ENCODE measurements at places on chromosomes 7 and 10.

- DNase-seq = no peak
Measured at GRCh38 chr7:50738932-50739331, 43.8 kb downstream of the GRB10 start.

- DNase-seq = no peak
Measured at GRCh38 chr10:71266147-71266917, 52.7 kb upstream of the SLC29A3 start.

DNA sequence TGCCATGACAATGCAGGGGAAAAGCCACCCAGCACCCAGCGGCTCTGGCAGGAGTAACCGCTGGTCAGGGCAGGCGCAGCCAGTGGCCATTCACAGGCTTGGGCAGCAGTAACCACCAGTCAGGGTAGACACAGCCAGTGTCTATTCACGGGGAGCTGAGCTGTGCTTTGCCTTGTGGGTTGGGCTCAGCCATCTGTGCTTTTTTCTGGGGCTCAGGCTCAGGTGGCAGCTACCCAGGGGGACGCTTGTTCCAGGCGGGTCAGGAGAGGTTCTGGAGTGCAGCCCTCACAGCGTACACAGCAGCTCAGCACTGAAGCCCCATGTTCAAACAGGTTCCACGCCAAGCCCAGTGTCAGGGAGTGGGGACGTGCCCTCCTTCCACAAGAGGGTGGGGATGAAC, 28.5 kb downstream of the FOXL3 start:
- no peak for DNase-seq

- peak; percentile 75 for DNase-seq
Measured at GRCh38 chr10:16777473-16778370, 39.5 kb downstream of the RSU1 start.

- DNase-seq = no peak
Measured at GRCh38 chr7:157402911-157403534, 66.2 kb downstream of the DNAJB6 start.

DNA sequence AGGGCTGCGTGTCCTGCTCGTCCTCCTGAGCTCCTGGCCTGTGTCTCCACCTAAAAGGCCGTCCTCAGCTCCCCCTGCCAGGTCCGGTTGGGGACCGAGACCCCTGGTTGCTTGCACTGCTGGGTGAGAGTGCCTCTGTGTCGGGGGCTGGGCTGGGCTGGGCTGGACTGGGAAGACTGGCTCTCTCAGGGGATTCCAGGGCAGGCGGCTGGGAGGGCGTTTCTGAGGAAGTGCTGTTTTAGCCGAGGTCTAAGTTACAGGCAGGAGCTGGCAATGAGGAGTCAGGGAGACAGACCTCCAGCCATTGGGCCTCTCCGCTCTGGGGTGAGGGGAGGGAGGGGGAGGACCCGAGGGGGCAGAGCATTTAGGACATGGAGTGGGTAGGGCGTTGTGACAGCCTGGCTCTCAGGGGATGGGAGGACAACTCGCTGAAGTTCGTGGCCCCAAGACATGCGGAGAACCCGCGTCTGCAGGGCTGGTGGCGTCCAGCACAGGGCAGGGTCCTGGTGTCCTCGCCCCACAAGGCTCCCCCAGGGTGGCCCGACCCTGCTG, 20.9 kb downstream of the FOXK1 start:
- DNase-seq = no peak

- no peak for DNase-seq
Measured at GRCh38 chr10:33237736-33238624, 96.5 kb downstream of the NRP1 start.

GRCh38 chr7:27410812-27411544, 168.4 kb downstream of the EVX1 start:
- no peak for DNase-seq

DNA sequence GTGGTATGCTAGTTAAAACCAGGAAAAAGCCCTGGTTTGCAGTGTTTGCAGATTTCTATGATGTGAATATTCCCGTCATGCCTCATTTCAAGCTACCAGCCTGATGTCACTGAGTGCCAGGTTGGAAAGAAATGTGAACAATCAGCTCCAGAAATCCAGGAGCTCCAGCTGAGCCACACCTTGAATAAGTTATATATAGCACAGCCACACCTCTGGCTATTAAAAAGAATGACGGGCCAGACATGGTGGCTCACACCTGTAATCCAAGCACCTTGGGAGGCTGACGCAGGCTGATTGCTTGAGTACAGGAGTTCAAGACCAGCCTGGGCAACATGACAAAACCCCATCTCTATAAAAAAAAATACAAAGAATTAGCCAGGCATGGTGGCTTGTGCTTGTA, 18.7 kb upstream of the SLF2 start:
- DNase-seq = no peak

DNA sequence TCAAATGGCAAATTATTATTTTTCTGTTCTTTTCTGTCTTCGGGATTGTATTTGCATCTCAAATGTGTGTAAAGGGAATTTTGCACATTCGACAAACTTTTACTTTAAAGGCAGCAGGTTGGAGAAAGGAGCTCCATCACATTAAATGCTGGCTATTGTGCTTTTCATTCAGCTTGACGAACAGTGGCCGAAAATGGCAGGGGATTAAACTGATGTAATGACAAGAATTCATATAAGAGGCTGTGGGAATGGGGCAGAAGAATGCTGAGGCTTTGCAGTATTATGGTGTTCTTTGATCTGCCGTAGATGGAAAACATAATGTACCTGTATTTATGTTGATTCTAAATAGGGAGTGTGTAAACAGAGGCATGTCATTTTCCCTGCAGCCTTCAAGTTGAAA, 376.0 kb downstream of the LRMDA start:
- DNase-seq = no peak

DNA sequence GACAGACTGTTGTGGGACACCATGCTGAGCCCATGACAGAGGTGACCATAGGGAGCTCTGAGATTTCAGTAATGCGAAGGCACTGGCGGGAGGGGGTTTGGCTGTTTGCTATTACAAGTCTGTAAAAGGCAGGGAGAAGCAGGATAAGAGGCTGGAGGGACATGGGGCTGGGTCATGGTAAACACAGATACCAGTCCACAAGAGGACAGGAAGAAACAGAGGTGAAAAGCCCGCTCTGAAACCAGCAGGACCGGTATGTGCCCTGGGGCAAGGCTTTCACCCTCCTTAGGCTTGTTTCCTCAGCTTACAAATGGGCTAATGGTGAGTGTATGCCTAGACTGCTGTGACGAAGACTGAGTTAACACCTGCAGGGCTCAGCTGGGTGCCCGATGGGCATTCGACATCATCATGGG, 34.1 kb downstream of the ANXA11 start:
- no peak for DNase-seq

- no peak for DNase-seq
Measured at GRCh38 chr7:123143252-123144006, 56.3 kb downstream of the SLC13A1 start.

DNA sequence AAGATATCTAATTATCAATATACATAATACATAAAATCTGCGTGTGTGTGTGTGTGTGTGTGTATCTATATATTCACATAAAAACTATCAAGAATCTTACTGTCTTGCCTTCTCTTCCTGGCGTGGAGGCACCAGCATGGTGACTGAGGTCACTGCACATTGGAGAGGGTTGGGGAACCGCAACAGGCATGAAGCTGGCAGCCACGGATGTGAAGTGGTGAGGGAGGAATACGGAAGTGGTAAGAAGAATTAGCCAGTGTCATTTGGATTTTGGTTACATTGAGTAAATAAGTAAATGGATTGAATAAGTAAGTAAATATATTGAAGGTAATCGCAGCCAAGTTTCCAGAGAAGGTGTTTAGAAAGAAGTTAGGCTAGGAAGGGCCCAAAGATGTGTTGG, 85.1 kb downstream of the TRIM24 start:
- no peak for DNase-seq

DNA sequence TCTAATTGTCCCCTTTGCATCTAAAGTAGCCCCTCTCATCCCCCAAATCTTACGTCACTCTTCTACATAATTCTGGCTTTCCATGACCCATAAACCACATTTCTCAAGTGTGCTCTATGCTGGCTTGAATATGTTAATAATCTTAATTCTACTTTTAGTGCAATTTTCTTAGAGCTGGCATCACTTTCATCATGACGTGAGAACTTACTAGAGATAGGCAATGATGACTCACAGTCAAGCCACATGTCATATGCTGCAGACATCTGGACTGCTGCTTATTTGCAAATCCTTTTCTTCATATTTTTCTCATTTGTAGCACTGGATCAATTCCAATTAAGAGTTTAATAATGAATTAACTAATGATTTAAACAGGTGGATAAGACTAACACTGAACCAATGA, 260.7 kb upstream of the PRKCQ start:
- DNase-seq = no peak

DNA sequence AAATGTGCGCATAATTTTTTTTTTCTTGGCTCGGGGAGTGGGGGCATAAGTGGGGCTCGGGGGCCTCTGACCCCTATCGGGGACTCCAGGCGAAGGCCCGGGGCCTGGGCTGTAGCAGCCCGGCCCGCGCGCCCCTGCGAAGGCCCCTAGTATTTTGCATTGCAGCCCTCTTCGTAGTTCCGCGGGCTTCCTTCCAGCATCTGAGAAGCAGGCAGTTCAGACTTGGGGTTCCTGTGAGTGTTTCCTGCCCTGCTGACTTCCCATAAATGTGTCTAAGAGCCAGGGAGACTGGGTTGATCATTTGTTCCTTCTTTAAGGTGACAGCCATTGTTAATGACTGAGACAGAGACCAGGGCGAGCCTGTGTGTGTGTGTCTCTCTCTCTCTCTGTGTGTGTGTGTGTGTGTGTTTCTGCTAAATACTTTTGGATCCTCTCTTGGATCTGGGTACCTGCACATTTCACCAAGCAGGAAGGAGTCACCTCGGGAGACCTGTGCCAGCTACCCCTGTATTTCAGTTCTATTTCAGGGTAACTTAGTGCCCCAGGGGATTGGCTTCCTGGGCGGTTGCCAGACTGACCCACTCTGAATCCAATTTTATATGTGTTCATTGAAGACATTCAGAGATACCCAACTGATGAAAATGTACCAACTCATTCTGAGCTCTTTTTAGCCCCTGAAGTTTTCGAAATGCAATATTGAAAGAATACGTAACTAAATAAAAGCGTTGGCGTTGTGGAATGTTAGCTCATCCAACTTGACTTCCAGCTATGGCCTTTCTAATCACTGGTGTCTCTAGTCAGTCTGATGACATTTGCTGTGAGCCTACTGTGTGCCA, 805 bp downstream of the MSRB2 start:
- DNase-seq = peak; percentile 44

- no peak for DNase-seq
Measured at GRCh38 chr7:113304104-113304503, 185.8 kb upstream of the SMIM30 start.

DNA sequence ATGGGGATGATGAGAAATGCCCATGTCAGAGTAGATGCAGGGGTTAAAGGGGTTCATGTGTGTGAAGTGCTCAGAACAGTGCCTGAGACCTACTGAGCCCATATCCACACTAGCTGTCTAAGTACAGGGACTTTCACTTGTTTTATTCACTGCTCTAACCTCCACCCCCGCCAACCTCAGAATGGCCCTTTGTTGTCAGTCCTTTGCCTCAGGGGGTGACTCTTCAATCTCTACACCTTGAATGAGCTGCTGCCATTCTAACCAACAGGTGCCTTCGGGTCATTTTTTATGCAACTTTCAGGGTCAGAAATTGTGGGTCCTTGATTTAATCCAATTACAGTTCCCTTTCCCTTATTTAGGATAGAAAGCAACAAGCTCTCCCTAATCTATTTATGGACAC, 26.2 kb downstream of the VSTM4 start:
- DNase-seq = no peak

- no peak for DNase-seq
Measured at GRCh38 chr10:87913156-87913921, 49.9 kb downstream of the PTEN start.

- DNase-seq = peak; percentile 53
Measured at GRCh38 chr10:26799342-26799741, 61.4 kb downstream of the ABI1 start.

GRCh38 chr7:74452748-74453321, 871 bp upstream of the GTF2IRD1 start:
- no peak for DNase-seq

- no peak for DNase-seq
Measured at GRCh38 chr10:115250784-115251183, 157.6 kb downstream of the ATRNL1 start.

DNA sequence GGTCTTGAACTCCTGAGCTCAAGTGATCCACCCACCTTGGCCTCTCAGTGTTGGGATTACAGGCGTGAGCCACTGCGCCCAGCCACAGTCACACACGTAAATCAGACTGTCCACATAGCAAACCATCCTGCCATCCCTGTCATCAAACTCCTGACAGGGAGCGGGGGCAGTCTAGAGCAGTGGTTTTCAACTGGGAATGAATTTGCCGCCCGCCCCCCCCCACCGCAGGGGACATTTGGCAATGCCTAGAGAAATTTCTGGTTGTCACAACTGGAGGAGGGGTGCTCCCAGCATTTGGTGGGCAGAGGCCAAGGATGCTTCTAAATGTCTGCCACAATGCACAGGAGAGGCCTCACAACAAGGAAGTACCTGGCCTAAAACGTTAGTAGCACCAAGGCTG, 24.1 kb downstream of the CAMK2G start:
- no peak for DNase-seq

Measured in thymus (tissue), 14 donors.